Lung (tissue), 17 donors: ENCODE measurements at places on chromosomes 11 and 22. TPM values are rescaled to one million over a fixed set of nuclear protein-coding genes. Genes with fewer than 3 reads are reported as not detected.

Gene ISX
- not detected for polyA plus RNA-seq

Gene CYP2D6
- 1.3 TPM for polyA plus RNA-seq

Gene GSTT2
- polyA plus RNA-seq = 3.1 TPM

Gene NLRX1
- 5.1 TPM for polyA plus RNA-seq

Gene FIBP
- polyA plus RNA-seq = 77.2 TPM

Gene MICAL3
- polyA plus RNA-seq = 4.4 TPM
